Activated naive CD8-positive, alpha-beta T cell treated with anti-CD3 and anti-CD28 coated beads for 36 hours (primary cell): ENCODE measurements at places on chromosomes 1 and 21.

- no peak overlapping the region for H3K4me3 ChIP-seq
- no peak for DNase-seq
- peaks cover 12% of the 10 kb centered on the region for H3K4me1 ChIP-seq
Measured at GRCh38 chr1:33300673-33301072, 20.2 kb downstream of the A3GALT2 start.

DNA sequence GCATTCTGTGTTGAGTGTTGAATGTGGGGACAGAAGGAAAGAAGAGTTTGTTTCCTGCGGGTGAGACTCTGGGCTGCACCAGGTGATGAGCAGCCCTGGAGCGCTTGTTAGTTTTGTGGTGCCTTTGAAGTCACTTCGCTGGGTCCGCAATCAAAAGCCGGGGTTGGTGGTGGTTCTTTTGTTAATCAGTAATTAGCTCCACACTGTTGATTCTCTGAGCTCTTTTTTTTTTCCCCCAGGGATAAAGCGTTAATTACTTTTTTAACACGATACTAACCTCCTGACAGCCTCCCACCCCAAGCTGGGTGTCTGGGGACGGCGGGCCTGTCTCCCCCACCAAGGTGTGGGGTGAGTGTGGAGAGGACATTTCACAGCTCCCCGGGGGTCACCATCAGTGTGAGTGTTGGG is 56.6 kb downstream of the AGPAT3 start:
- peak overlapping the region; percentile 70 for H3K4me3 ChIP-seq
- H3K36me3 ChIP-seq: peaks cover 40% of the 10 kb centered on the region
- DNase-seq: peak; percentile 37
- H3K4me1 ChIP-seq: peaks cover 58% of the 10 kb centered on the region

- H3K27ac ChIP-seq: no peak overlapping the region
- H3K4me3 ChIP-seq: no peak overlapping the region
- peaks cover 8% of the 10 kb centered on the region for H3K4me1 ChIP-seq
- no peaks in the 10 kb centered on the region for H3K36me3 ChIP-seq
Measured at GRCh38 chr1:182680901-182681567, 3.4 kb downstream of the RGS8 start.

DNA sequence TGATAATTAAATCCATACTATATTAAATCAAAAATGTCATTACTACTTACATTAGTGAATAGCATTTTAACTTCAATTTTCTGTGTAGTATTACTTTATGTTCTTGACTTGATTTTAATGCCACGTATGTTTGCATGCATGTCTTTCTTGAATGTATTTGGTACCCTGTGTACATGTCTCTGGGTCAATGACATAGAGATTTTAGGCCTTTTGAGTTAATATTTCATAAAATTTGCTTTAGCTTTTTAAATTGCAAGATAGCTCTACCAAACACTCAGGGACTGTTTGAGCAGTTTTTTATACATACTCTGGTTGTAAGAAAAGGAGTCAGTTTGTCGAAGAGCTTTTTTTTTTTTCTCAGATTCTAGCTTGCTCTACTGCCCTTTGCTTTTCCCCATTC is 1.5 kb downstream of the MLLT11 start:
- H3K4me1 ChIP-seq: peaks cover 34% of the 10 kb centered on the region
- peak overlapping the region; percentile 96 for H3K4me3 ChIP-seq
- peaks cover 27% of the 10 kb centered on the region for H3K36me3 ChIP-seq
- H3K27ac ChIP-seq: no peak overlapping the region

- peaks cover 5% of the 10 kb centered on the region for H3K36me3 ChIP-seq
- H3K27me3 ChIP-seq: no peaks in the 10 kb centered on the region
- peak overlapping the region; percentile 57 for H3K27ac ChIP-seq
- no peak for DNase-seq
Measured at GRCh38 chr1:67193704-67194103, 27.4 kb downstream of the IL23R start.

DNA sequence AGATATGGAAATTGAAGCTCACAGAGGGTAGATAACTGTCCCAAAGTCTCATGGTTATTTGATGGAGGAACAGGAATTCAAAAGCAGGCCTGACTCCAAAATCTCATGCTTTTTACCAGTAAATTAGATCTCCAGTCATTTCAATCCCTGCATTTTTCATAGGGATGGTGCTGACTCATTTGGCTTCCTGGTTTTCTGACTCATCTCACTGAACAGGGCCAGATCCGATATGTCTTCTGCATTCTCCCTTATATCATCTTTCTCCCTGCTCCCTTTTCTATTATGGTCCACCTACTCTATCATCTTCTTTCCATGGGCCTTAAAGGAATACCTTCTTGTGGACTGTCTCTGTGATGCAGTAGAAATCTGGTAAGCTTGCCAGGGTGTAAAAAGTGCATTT is 187.2 kb downstream of the FGGY start:
- no peak overlapping the region for H3K4me3 ChIP-seq
- no peak overlapping the region for H3K27ac ChIP-seq
- H3K4me1 ChIP-seq: no peaks in the 10 kb centered on the region
- DNase-seq: no peak
- no peaks in the 10 kb centered on the region for H3K36me3 ChIP-seq

DNA sequence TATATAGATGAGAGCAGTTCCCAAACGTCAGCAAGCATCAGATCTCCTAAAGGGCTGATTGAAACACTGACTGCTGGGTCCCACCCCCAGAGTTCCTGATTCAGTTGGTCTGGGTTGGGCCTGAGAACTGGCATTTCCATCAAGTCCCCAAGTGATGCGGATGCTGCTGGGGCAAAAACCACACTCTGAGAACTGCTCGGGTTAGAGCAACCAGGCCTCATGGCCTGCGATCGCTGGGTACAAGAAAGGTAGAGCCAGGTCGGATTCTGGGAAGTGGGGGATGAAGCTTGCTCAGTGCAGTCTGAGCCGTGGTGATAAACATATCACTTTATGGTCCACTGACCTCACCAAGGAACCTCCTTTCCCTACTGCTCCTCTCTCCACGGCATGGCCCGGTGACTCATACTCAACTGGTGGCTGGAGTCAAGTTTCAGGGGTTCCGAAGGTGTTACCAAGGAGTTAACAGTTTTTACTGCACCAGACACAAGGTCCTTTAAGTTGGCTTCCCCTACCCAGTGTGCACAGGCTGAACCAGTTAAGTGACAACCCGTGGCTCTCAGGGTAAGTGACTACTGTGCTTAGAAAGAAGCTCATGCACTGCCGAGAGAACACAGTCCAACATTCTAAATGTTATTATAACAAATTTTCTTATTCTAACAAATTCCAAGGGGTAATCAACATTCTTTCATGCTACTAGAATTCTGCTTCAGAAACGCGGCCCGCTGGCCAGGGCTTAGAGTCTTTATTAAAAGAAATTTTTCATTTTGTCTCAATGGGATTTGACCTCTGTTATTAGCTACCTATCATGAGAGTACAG is 153.5 kb downstream of the TGFBR3 start:
- H3K4me1 ChIP-seq: peaks cover 35% of the 10 kb centered on the region
- H3K36me3 ChIP-seq: peaks cover 3% of the 10 kb centered on the region
- DNase-seq: peak; percentile 40
- H3K4me3 ChIP-seq: no peak overlapping the region
- H3K27ac ChIP-seq: peak overlapping the region; percentile 84
- no peaks in the 10 kb centered on the region for H3K27me3 ChIP-seq

DNA sequence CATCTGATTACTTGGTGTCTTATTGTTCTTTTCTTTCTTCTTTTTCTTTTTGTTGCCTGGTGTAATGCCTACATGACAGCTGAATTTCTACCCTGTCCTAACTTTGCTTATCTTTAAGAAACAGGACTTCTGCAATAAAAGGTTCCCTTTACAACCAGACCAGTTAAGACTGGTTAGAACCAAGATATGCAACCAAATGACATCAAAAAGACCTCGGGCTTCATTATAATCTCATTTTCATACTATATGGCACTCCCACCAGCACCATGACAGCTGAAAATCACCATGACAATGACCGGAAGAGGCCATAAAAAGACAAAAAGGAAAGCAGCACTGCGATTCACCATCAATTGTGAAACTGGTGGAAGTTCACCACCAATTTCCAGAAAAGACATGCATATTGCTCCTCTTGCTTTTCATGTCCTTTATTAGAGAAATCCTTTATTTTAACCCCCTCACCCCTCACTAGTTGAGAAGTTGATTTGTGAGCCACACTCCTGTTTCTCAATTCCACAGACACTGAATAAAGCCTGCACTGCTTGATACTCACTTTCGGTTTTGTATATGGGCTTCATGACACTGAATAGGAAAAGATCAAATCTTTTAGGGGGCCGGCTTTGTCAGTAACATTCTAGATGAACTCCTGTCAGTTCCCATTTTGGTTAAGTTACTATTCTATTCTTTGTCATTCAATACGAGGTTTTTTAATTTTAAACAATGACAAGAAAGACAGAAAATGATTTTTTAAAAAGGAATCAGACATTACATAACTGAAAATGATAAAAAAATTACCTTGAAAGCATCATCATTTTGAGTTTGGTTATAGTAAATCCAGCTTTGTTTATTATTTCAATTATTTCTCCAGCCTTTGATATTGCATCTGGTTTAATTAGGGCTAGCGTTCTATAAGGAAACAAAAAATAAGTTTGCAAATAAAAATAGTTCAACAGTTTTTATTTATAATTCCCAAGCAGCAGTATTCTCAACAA is 58.1 kb downstream of the NME7 start:
- H3K27me3 ChIP-seq: no peaks in the 10 kb centered on the region
- no peak for DNase-seq
- no peak overlapping the region for H3K27ac ChIP-seq
- H3K4me1 ChIP-seq: peaks cover 15% of the 10 kb centered on the region

GRCh38 chr21:26846036-26846931 is 1.1 kb upstream of the ADAMTS1 start:
- H3K27ac ChIP-seq: peak overlapping the region; percentile 28
- H3K27me3 ChIP-seq: peaks cover 85% of the 10 kb centered on the region
- peak; percentile 25 for DNase-seq
- H3K4me1 ChIP-seq: peaks cover 27% of the 10 kb centered on the region
- H3K36me3 ChIP-seq: no peaks in the 10 kb centered on the region
- peak overlapping the region; percentile 73 for H3K4me3 ChIP-seq

DNA sequence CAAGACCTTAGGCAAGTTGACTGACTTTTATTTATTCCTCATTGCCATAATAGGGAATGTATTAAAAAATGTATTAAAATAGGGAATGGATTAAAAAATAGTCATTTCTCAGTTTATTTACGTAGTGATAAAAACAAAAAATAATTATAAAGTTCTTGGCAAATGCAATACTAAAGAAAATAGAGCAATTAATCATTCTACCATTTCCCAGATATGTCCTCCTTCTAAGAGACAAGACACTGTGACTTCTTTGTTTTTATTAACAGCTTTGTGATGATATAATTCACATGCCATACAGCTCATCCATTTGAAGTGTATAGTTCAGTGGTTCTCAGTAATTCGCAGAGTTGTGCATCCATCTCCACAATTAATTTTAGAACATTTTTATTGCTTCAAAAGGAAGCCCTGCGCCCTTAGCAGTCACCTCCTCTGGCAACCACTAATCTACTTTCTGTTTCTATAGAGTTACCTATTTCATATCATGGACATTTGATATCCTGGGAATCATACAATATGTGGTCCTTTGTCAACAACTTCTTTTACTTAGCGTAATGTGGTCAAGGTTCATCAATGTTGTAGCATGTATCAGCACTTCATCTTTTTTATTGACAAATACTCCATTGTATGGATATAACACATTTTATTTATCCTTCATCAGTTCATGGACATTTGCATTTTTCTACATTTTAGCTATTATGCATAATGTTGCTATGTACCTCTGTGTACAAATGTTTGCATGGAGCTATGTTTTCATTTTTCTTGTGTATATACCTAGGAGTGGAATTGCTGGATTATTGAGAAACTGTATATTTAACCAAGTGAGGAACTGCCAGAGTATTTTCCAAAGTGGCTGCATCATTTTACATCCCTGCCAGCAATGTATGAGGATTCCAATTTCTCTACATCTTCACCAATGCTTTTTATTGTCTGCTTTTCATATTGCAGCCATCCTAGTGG is 5.6 kb downstream of the TBX19 start:
- no peaks in the 10 kb centered on the region for H3K27me3 ChIP-seq
- DNase-seq: no peak
- no peak overlapping the region for H3K27ac ChIP-seq
- H3K36me3 ChIP-seq: peaks cover 8% of the 10 kb centered on the region

DNA sequence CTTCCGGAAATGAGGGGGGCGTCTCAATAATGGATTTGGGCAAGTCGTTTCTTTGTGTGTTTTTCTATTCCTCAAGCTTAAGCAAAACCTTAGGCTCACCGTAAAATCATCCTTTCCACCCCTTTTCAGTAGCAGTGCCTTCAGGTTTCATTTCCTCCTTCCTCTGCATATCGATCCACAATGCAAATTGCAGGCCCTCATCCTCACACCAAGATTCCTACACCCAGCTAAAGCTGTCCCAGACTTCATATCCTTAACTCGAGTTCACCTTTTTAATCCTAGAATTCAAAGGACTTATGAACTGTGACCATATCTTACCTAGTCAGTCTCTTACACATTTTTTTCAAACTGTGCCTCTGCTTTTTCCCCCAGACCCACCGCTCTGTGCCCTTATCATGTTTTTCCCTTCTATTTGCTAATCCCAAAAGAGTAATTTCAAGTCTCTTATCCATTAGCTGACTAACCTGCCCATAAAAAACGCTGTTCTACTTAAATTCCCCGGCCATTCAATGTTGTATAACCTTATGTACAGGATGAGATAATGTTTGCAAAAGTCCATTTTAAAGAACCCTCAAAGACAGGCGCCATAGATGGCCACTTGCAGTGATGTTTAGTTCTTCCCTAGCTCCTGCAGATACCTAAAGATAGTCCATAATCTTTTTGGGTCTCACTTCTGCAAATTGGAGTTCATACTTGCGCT is 1.5 kb downstream of the AKIRIN1 start:
- H3K27ac ChIP-seq: peak overlapping the region; percentile 77
- H3K4me1 ChIP-seq: peaks cover 54% of the 10 kb centered on the region
- no peaks in the 10 kb centered on the region for H3K27me3 ChIP-seq
- peak overlapping the region; percentile 93 for H3K4me3 ChIP-seq
- no peak for DNase-seq

GRCh38 chr1:58922302-58923089 is 138.6 kb upstream of the JUN start:
- DNase-seq: peak; percentile 68
- H3K4me3 ChIP-seq: peak overlapping the region; percentile 19
- H3K36me3 ChIP-seq: no peaks in the 10 kb centered on the region
- H3K27me3 ChIP-seq: no peaks in the 10 kb centered on the region
- H3K4me1 ChIP-seq: peaks cover 18% of the 10 kb centered on the region

DNA sequence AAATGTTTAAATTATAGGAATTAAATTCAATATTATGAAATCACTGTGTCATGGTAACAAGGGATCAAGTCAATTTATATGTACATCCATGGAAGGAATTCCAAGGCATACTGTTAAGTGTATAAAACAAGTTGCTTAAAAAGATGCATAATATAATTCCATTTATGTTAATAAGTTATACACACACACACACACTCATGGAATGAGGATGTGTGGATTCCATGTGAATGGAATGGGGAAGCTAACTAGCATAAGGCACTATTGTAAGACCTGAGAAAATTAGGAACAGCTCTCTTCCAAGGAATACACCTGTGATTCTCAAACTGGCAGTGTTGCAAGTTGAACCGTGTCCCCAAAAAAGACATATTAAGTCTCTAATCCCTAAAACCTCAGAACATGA is 17.6 kb upstream of the TRAF3IP3 start:
- H3K27ac ChIP-seq: no peak overlapping the region
- H3K36me3 ChIP-seq: peaks cover 3% of the 10 kb centered on the region
- no peaks in the 10 kb centered on the region for H3K27me3 ChIP-seq
- no peak overlapping the region for H3K4me3 ChIP-seq
- peaks cover 51% of the 10 kb centered on the region for H3K4me1 ChIP-seq

GRCh38 chr1:78722105-78722504 is 72.5 kb downstream of the IFI44 start:
- DNase-seq: no peak
- no peak overlapping the region for H3K27ac ChIP-seq
- no peaks in the 10 kb centered on the region for H3K36me3 ChIP-seq
- no peaks in the 10 kb centered on the region for H3K4me1 ChIP-seq
- H3K4me3 ChIP-seq: no peak overlapping the region
